Stimulated activated CD4-positive, alpha-beta T cell treated with anti-CD3 and anti-CD28 coated beads, TNF-alpha, amount 100 ng/mL, for 4 hours (primary cell): ENCODE measurements at places on chromosomes 4 and X.

- DNase-seq, result no peak
These were observed 538.1 kb downstream of the PPP4R3C start for GRCh38 chrX:26925088-26925487.

GRCh38 chr4:8192748-8193738 lies 6.0 kb upstream of the SH3TC1 start:
- DNase-seq, result no peak

GRCh38 chrX:39874202-39874816 lies 223.4 kb downstream of the BCOR start:
- DNase-seq, result no peak

- no peak for DNase-seq
These were observed 26.7 kb downstream of the PDK3 start for GRCh38 chrX:24491741-24492140.

DNA sequence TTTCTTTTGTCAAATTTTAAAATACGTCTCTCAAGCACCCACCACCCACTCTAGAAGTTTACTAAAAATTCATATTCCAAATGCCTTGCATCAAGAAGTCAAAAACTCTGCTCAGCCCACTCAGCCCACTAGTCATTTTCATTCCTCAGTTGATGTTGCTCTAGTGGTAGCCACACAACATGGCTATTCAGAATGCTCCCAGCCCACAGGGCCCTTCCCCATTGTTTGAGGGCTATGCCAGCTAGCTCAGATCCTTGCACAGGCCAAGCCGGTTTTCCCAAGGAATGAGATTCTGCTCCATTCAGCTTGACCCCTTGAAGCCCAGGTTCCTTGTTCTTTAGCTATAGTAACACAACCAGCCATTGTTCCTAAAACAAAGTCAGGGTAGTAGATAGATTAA lies 297.5 kb upstream of the RASGEF1B start:
- DNase-seq, result no peak

DNA sequence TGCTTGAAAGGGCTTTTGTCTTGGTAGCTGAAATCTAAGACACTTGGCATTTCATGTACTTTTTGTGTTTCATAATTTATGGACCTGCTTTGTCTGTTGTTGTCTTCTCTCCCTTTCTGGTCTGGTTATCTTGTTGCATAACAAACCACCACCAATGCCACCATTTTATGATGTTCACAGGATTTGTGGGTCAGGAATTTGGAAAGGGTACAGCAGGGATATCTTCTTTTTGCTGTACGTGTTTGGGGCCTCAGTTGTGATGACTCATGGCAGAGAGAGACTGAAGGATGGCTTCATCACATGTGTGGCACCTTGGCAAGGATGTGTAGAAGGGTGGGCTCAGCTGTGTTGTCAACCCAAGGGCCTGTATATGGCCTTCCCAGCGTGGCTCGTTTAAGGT lies 35.2 kb downstream of the KDM6A start:
- no peak for DNase-seq

DNA sequence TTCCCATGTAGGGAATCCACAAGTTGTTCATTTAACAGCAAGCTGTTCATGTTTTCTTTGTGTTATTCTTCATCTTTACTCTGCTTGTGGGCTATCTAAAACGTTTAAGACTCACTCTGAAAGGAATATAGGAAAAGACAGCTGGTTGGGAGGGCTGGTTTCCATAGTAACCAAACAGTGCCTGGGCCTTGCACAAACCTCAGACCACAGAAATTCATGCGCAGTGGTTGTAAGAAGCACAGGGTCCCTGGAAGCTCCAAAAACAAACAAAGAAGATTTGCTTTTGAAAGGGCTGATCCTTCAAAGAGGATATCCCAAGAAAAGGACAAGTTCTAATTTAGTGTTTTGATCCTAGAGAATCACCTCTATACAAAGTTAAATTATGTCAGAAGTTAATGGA lies 7.8 kb downstream of the SERTM2 start:
- no peak for DNase-seq

DNA sequence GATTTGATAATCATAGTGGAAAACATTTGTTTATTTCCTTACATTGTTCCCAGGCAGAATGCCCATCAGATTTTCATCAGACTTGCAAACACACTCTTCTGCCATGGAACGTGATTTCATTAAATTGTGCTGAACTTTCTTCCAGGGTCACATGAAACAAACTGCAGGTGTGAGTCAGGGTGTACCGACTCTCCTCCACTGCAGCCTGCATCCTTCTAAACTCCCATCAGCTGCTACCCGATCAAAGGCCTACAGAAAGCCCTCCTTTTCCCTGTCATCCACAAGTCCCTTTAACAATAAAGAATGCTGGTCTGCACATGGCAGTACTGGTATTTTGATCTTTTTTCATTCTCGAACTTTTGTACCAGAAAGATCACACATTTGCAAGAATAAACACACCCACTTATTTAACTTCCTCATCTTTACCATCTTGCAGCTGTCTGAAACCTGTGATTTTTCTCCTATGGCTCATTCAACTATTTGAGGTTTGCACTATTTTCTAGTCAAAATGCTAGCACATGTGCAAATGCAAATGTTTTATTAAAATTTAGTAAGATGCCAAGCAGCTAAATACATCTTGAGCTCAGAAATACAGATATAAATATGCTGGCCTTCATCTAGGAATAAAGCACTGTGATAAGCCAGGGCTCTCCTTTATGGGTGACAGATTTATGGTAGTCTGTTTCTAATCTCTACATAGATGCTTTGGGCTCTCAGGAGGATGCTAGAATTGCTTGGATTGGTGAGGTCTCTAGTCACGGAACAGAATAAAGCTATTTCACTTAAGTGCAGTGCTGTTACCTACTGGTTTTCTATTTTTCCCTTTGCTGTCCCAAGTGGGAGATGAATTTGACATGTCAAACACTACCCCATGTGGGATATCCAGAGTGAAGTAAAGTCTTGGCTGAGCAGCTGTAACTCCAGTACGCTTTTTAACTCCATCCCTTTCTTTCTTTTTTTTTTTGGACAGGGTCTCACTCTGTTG lies 25.8 kb upstream of the ARHGAP24 start:
- DNase-seq, result no peak

- no peak for DNase-seq
These were observed 69.3 kb downstream of the SH3RF1 start for GRCh38 chr4:169201222-169202144.

DNA sequence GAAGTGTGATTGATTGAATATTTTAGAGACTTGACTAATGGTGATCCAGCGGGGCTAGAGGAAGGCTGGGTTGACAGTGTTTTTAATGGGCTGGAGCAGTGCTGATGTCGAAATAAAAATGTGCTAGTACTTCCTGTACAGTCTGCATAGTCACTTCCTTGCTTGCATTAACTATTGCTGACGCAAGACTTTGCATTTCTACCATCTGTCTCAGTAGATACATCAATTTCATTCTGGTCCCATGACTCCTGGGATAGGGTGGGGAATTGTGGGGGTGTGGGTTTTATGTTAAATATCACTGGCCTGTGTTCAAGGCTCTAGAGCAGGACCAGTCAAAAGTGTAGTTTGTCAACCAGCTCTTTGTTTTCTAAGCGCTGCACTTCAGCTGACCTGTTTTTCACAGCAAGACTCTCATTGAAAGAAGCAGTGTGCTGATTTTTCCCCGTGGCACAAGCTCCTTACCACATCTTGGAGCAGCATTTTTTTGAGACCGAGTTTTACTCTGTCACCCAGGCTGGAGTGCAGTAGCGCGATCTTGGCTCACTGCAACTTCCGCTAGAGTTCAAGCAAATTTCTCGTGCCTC lies 35.2 kb upstream of the PHEX start:
- DNase-seq, result no peak

DNA sequence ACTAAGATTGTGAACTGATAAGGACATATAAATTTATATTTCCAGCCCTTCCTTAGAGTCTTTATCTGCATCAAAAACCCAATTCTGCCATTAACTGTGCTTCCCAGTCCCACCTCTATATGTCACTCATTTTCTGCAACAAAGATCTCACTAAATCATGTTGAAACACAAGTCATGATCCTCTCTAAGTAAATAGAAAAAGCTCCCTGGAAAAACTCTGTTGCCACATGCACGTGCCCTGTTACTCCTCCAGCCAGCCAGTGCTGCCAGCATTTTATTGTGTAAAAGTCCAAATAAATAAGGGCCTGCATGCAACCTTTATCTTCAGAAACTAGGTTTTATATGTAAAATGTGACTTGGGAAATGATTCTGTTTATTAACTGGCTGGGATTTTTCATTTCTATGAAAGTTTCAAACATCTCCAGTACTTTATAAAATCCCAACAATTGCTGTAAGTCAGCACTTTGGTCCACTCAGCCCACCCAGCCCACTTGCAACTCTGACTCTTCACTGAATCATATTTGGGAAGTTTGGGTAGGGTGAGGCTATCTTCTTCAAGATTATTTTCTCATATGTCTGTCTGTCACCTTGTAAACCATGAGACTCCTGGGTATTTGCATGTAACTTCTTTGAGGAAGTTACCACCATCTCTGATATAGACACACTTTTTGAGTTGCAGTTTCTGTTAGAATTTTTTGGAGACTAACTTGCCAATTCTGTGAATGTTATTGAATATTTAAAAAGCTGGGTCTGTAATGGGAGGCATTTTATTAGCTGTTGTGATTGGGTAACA lies 40.0 kb upstream of the SMARCA5 start:
- no peak for DNase-seq

GRCh38 chrX:1307626-1308340 lies 28.8 kb upstream of the IL3RA start:
- no peak for DNase-seq

- no peak for DNase-seq
These were observed 342.3 kb downstream of the ZNF674 start for GRCh38 chrX:46202733-46203514.

DNA sequence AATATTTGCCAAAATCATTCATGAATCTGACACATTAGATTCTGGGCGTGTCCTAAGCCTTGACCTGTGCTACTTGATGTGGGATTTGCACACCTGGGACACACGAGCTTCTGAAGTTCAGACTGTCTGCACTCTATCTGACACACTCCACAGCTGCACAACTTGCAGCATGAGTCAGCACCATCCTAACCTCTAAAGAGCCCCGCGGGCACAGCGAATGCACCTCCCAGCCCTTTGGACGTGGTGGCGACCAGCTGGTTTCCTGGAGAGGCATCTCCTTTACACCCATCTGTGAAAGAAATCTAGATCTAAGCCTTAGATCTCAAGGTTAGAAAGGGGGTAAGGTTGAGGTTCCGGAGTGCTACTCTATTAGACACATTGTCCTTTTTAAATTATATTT lies 69.2 kb downstream of the SORBS2 start:
- no peak for DNase-seq

DNA sequence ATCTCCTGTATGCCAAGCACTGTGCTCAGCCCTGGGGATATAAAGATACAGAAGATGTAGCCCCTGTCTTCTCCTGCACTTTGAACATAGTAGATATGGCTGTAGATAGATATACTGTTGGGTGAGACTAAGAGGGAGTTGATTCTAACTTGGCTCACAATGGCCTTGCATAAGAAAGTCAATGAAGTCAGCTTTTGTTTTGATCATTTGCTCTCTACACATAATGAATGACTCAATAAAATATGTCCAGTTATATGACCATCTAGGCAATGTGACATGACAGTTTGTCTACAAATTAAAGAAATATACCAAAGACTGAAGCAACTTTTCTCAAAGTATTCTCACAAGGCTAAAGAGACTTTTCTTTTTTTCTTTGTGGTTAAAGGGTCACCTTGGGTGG lies 147.6 kb upstream of the DIPK2B start:
- no peak for DNase-seq

GRCh38 chrX:96447161-96447560 lies 237.5 kb upstream of the DIAPH2 start:
- DNase-seq, result no peak

GRCh38 chr4:165602621-165603020 lies 223.8 kb downstream of the CPE start:
- no peak for DNase-seq

GRCh38 chr4:82852751-82853285 lies 38.1 kb downstream of the SEC31A start:
- DNase-seq, result no peak

DNA sequence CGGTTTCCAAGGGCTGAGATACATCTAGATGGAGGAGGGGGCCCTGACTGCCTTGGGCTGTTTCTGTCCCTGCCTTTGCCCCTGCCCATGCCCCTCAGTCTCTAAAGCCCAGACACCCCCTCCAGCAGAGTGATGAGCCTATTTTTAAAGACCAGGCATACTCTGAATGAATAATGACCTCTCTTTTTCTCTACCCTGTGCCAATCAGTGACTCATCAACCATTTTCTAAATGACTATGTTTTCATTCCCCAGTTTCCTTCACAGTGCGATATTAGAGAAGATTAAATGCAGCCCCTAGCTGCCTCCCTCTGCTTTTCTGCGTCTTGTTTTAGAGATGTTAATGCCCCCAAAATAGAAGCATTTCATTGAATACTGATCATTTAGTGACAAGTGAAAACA lies 15.5 kb upstream of the NHS start:
- DNase-seq, result no peak

DNA sequence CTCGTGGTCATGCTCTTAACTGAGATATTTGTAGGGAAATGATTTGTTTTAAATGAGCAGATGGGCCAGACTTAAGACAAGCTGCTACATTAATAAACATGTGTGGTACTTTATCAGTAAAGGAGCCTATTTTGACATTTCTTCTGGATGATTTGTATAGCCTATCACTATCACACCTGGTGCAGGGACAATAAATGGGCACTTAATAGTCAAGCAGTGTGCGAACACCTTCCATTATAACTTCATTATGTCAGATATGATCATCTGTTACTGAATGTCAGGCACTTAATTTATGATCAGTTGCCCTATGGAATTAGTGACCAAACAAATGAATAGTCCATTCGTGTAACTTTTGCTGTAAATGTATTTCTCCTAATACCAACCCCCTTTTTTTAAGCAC lies 628.8 kb downstream of the ADGRL3 start:
- DNase-seq, result no peak

- no peak for DNase-seq
These were observed 873.4 kb upstream of the PCDH10 start for GRCh38 chr4:132275583-132276121.

DNA sequence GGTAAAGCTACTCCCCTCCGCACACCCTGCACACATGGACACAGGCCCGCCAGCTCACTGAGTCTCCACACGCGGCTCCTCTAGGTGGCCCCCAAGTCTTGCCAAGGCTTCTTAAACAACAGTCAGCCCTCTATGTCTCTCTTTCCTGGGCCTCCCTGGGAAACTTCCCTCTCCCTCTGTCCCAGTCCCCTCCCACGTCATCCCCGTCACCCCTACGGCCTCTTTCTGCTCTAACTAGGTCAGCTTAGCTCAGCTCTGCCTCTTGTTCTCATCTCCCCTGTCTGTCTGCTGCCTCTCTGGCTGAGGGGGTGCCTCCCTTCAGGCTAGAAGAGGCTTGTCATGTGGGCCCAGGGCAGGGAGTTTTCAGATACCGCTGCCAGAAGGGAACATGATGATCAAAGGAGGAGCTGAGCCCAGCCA lies 38.8 kb downstream of the SEPTIN6 start:
- DNase-seq, result no peak

DNA sequence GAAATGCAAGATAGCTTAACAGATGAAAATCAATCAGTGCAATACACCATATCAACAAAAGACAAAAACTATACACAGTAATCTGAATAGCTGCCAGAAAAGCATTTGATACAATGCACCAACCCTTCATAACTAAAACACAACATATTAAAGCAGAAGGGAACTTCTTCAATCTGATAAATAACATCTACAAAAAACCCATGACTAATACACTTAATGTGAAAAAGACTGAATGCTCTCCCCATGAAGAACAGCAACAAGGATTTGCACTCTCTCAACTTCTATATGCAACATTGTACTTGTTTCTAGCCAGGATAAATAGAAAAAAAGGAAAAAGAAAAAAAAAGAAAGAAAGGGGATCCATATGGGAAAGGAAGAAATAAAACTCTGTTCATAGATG lies 139.7 kb downstream of the RBM47 start:
- no peak for DNase-seq

- DNase-seq, result no peak
These were observed 1091.3 kb upstream of the TENM3 start for GRCh38 chr4:181151856-181152255.
